ENCODE measurements at places on chromosomes 13 and 19.

DNA sequence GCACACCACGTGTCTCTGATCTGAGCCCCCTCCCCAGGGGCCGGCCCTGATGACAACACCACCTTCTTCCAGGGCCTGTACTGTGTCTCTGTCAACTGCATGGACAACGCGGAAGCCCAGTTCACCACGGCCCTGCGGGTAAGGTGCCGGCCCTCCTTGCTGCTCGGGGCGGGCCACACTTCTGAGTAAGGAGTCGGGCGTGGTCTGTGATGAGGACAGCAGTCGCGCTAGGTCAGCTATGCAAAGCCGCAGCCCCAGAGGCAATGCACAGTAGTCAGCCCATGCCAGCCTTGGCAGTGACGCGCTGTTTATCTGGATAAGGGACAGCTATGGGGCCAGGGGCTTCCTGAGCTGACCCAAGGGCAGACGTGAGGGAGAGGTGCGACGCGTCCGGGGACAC is 24.6 kb downstream of the MAU2 start:
- no peak for DNase-seq

DNA sequence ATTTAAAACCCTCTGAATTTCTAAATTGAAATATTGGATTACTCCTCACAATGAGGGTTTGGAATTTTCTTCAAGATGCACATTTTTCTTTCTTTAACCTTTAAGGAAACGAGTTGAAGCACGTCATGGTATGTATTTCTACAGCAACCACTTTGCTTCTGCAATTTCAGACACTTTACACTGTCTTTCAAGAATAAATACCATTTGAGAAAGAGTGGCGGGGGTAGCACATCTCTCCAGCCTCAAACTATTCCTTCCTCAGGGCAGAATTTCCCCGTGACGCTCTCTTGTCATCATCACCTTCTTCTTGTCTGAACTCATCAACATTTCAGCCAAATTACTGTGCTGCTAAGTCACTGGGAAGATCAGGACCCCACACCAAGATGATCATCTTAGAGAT is 1073.4 kb downstream of the EFNB2 start:
- no peak for DNase-seq

DNA sequence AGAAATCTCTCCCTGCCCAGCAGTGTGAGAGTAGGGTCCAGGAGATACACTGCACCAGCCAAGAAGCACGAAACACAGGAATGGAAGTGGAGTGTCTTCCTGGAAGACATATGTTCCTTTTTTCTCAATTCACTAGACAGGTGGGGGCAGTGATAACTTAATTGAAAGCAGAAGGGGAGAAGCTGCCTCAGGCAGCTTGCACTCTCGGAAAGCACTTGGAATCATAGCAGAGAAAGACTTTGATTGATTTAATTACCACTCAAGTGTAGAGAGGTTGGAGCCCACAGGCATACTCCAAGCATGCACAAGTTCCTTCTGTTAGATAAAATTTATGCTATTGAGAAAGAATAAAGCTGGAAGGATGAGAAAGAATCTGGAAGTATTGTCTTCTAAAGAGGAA is 249.4 kb downstream of the SLITRK6 start:
- no peak for DNase-seq

DNA sequence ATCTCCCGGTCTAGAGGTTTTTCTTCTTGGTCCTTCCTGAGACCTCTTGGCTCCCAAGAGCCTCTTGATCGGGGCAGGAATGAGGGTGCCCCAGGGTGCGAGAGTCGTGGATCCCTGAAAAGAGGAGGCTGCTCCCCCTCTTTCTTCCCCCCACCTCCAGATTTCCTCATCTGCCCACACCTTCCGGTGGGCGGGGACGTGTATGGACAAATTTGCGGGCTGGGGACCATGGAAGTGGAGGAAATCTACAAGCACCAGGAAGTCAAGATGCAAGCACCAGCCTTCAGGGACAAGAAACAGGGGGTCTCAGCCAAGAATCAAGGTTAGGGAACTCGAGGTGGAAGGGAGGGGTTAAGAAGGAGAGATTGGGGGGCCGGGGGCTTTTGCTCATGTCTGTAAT is at the start of gene MCEMP1:
MCEMP1 (plus strand) TSS at position 237 of the 400 bp plus-strand sequence; CDS start at position 268, 31 bp downstream.
- DNase-seq: no peak

DNA sequence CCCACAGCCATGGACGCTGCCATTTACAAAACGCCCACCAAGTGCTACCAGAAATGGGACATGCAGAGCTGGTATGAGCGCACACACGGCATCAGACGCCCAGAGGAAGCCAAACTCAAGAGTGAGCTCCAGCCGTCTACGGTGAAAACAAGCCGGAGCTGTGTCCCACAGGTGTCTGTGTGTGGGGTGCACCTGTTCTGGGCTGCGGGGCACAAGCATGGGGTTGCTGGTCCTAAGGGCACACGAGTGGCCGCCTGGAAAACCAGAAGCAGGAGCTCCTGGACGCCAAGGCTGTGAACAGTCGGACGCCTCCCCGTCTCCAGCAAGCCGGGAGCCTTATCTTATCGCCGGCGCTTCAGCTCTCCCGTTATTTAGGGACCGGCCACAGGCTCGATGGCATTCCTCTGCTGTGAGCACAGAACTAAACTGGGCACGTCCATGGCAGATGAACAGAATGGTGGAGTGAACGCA is 1.3 kb downstream of the ADPRHL1 start:
- no peak for DNase-seq

DNA sequence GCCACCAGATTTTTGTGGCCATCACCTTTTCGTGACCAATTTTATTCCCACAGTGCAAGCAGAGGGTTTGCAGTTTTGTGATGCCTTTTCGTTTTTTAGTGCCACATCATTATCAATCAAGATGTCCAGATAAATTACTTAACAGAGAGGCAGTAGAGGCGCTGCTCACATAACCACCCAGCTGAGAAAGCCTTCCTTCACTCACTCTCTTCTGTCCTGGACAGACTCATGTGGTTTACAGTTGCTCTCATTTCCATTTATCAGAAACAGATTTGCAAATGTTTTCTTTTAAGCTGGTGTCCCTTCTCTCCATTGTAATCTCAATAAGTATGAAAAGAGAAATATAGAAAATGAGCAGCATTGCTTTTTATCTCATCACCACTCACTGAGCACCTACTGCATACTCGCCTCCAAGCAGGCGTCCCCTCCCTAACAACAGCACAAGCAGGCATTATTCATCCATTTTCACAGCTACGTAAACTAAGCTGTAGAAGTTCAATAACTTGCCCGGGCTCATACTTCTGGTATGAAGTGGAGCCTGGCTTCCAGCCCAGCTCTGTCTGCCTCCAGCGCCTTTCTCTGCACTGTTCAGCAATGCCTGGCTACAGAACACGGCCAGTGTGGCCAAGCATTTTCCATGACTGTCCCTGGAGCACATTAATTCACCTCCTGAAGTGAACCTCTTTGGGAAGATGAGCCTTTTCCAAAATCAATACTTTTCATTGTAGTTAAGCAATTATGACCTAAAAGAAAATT is 34.6 kb upstream of the KATNAL1 start:
- peak; percentile 95 for DNase-seq

DNA sequence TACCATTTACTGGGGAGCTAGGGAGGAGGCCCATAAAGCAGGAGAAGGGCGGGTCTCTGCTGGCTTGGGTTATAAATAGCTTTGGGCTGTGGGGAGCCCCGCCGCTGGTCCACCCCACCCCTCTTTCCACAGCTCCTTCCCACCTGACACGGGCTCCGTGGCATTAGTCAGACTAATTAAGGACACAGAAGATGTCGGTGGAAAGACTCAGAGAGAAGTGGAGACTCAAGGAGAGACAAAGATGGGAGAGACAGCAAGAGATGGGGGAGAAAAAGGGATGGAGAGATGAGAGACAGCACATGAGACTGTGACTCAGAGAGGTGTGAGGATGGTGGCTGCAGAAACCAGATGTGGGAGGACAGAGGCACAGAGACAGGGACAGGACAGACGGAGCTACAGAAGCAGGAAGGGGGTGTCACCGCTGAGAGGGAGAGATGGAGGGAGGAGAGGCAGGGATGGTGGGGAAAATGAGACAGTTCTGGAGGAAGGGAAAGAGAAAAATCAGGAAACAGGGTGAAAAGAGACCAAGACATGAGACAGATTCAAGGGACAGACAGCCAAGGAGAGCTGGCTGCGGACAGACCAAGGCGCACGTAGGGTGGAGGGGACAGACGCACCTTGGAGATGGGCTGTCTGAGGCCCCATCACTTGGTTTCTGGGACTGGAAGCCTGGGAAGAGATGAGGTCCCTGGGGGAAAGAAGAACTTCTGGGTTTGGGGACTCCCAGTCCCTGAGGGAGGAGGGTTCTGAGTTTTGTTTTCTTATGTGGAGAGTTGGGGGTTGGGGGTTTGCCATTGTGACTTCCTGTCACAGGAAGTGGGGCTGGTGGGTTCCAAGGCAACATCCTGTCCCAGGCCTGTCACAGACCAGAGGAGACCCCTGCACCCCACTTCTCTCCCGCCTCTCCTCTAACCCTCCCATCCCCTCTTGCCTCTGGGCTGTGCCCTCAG is 4.1 kb downstream of the ARHGEF1 start:
- DNase-seq: no peak

- no peak for DNase-seq
Observed at GRCh38 chr13:20019043-20019442, 60.5 kb downstream of the ZMYM2 start.

DNA sequence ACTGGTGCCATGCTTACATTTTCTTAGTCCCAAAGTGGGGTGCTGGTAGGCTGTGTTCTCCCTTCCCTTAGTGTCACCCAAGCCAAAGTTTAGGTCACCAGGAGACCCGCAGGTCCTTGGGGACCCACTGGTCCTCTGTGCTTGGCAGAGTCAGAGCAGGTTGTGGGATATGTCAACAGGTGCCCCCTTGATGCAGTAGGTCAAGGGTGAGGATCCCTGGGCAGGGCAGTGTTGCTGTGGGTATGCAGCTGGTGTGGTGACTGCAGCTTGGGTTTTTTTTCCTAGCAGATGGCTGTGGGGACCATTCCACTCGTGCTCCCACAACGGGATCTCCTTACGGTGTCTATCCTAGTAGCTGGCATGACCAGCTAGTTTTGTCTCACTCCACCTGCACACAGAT is 23.7 kb downstream of the NHLRC3 start:
- DNase-seq: no peak

DNA sequence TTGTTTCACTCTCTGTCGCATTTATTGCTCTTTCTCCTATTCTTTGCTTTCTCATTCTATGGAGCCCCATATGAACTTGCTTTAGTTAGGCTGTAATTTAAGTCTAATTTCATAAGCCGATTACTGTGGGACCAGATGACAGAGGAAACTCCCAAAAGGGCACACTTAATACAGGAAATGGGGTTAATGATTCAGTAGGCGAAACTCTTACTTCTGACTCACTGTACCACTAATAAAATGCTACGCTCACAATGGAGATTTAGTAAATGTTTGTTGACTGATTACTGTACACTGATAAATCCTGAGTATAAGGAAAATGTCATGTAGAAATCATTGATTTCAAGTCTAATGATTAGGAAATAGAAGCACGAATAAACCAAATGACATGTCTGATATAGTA is 276.4 kb downstream of the KLF5 start:
- no peak for DNase-seq

- no peak for DNase-seq
Observed at GRCh38 chr13:28559636-28560259, 64.8 kb upstream of the FLT1 start.

DNA sequence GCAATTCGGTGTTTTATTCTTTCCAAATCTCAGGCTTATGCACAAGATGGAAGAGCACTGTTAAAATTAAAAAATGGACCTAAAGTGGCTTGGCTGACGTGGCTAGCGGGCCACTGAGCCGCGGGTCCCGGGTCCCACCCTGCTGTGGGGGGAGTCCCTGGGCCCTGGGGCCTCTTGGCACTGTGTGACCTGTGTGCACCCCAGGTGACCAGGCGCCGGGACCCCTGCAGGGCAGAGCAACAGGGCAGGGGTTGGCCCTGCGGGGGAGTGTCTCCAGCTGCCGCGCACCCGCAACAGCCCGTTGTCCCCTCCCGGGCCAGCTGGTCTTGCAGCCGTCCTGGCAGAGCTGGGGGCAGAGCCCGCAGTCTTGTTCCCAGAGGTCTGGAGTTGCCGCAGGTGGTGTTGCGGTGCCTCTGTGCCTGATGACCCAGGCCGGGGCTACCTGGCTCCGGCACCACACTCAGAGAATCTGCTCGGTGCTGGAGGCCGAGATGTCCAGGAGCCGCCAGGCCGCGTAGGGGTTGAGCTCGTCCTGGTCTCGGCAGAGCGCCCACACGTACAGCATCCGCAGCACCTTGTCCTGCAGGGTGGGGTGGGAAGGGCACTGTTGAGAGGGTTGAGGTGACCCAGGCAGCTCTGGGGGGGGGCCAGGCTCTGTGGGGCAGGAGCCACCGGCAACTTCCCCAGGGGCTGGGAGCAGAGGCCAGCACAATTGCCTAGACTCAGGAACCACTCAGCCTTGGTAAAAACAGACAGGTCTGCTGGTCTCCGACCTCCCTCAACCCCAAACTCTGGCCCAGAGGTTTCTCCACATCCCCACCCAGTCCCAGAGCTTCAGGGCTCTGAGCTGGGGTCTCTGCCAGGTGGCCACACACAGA is 1.0 kb upstream of the CTXN1 start:
- DNase-seq: no peak

DNA sequence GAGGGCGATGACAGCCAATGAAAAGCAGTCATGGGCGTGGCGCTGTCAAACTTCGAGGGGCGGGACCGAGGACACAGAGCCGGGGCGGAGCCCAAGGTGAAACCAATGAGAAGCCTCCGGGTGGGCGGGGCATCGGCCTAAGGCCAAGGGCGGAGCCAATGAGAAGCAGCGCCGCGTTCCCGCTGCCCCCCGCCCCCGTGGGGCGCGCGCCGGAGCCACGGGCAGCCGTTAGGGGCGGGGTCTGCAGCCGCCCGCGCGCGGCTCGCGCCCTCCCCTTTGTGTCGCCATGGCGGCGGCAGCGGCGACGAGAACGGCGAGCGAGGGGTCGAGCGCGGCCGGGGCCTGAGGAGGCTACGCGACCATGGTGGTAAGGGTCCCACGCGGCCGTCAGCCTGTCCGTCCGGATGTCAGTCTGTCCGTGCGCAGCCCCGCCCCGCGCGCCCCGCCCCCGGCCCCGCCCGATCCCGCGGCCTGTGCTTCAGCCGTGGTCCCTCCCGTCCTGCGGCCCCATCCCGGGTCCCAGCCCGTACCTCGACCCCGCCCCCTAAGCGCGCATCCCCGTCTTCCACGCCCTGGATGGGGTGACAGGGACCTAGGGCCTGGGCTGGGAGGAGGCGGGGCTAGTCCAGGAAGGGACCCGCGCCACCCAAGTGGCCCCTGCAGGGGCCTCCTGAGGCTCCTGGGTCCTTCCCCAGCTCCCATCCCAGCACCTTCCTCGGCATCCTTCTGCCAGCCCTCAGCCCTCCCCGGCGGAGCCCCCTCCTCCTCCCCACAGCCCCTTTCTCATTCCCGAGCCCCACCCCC is at the start of gene ARHGAP33:
ARHGAP33 (plus strand) TSS at position 267 of the 804 bp plus-strand sequence; CDS start at position 362, 95 bp downstream.
- DNase-seq: no peak

DNA sequence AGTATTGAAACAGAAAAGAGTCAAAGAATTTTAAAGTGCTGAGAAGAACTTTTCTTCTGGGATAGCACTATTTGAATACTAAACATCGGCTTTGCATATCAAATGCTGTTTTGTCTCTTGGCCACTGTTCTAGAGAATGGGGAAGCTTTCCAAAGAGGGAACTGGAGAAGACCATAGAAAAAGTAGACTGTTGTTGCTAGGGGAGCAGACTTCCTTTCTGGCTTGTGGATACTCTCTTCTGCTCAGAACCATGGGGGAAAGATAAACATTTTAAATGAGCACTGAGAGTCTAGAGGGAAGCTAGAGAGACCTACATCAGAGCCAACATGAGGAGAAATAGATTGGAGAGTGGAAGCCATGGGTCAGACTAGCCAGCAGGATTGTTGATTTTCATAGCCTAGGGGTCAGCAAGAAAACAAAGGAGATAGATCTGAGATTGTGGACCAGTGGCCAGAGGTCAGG is 315.7 kb downstream of the KCTD12 start:
- no peak for DNase-seq

- DNase-seq: no peak
Observed at GRCh38 chr19:29800100-29800825, 11.5 kb upstream of the CCNE1 start.

Data from vagina (tissue), 2 donors.